GM12878 (cell line): ENCODE measurements at places on chromosomes 16 and 17.

GRCh38 chr17:47188271-47188875 lies 722 bp downstream of the CDC27 start:
- no peak for DNase-seq

DNA sequence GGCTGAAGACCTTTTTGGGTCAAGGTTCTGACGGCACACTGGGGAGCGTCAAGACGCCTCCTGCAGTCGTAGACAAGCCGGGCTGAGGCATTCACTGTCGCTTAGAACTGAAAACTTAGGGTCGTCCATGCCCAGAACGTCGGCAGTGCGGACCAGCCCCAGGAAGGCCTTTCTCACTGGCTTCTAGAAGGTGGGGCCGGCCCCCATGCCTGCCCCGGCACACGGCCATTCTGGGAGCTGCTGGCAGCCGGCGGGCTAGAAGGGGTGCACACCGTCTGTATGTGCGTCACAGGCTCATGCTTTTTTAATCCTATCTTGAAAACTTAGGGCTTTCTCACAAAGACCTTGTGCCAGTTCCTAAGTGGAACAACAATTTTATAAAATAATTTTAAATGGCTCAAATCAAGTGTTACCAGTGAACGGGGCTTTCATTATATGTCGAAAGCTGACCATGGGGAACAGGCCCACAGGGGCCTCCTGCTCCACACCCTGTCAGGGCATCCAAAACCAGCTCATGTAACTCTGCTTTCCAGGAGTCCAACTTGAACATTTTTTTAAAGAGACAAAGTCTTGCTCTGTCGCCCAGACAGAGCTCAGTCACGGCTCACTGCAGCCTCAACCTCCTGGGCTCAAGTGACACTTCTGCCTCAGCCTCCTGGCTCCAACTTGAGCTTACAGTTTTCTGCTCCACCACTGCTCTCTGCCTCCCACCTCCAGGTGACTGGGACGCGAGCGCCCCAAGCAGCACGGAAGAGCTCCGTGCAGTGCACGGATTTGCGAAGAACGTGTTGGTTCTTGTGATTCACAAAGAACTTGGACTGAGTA lies 111.2 kb downstream of the ANKRD11 start:
- no peak for DNase-seq

- no peak for DNase-seq
Measured at GRCh38 chr16:20868890-20869289, 31.3 kb downstream of the DCUN1D3 start.

DNA sequence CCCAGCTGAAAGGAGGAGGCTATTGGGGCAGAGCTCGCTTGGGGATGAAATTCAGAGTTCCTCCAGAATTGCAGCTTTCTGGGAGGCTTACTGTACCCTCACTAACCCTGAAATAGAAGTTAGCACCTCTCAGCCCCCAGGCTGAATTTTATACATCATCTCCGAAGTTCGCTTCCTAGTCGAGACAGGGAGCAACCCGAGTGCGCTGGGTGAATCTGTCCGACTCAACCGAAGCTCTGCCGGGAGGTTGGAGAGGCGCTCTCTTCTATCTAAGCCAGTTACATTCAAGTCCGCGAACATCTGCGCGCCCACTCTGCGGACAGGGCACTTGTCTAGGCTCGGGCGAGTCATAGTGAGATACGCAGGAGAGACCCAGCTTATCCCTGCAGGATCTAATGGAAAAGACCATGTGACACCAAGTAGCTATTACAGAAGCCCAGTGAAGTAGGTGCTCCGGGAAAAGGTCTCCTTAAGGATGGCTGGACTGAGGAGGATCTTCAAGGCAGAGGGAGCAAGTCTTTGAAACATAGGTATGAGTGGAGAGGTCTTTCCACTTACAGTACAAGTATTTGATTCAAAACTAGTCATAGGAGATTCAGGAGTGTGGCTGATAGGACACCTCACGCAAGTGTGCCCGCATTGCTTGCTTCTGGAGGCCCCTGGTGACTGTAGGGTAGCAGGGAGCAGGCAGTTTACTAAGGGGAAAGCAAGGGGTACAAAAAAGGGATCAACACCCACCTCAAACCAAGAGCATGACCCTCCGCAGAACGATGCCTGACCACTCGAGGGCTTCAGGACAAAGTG lies 646 bp upstream of the HES7 start:
- no peak for DNase-seq

- no peak for DNase-seq
Measured at GRCh38 chr16:1176280-1176897, 23.5 kb downstream of the CACNA1H start.

DNA sequence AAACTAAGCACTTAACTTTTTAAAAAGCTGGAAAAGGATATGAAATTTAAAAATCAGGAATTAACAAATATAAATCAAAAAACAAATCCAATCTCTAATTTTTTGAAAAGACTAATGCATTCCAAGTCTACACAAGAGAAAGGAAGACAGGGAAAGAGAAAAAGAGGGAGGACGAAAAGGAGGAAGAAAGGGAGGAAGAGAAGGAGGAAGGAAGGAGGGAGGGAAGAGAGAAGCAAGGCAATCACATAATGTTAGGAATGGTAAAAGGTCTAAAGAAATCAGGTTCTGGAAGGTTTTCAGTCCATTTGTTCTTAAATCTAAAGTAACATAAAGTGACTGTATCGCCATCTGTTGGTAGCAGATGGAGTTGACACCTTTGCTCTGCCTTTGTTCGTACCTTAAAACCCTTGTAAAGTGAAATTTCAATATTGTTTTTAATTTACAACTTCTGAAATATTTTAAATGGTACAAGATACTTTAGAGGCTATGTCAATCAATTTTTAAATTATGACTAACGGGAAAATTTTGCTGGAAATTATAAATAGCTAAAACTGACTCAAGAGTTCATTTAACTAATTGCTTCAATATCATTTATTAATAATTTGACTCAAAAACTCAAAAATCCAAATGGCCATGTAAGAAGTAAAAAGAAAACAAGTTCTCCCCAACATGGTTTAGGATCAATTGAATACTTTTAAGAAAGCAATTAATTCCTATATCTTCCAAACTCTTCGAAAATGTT lies 20.4 kb upstream of the CDYL2 start:
- DNase-seq = peak; percentile 7

DNA sequence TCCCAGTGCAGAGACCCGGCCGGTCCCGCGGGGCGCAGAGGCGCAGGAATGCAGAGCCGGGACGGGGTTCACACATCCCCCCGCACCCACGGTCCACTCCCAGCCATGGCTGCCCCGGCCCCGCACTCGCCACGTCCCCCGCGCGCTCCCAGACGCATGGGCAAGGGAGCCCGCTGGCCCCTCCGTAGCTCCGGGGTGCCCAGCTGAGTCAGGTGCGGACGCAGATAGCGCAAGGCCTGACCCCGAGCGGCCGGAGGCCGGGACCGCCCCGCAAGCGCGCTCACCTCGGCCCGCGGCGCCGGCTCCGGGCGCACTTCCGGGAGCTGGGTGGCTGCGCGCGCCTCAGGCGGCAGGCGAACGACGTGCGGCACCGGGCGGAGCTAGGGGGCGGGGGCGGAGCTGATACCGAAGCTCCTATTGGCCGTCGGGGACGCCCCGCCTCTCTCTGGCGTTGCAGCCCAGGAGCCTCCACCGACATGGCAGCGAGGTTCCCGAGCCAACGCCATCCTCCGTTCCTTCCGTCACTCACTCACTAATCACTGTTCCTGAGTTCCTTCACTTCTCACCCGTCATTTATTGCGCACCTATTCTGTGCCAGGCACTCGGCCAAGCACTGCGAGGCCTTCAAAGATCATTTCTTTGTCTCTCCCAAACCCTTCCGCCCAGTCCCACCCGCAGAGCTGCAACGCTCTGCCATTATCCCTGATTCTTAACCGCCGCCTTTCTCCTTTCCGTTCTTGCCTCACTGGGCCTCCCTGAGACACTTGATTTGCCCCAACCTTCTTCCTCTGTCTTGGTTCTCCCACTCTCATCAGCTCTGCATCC lies at the start of gene ZNF18:
ZNF18 (minus strand) TSS at position 329 of the 825 bp plus-strand sequence. CDS start 4,646 bp downstream, outside the sequence.
- DNase-seq = peak; percentile 68

DNA sequence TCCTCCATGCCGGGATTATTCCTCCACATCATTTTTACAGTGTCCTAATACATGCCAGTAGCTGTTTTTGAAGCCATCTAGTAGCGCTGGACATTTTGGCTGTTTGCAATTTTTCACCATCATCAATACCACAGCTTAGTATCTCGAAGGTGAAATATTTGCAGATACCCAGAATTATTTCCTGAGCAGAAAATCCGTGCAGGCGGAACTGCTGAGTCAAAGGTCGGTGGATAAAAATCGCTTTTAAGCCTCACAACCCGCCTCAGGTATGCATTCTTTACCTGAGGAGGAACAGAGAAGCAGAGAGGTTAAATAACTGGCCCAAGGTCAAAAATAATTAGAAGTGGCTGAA lies 584 bp upstream of the TNRC6A start:
- no peak for DNase-seq

- DNase-seq = no peak
Measured at GRCh38 chr17:30520882-30521281, 43.7 kb downstream of the GOSR1 start.

GRCh38 chr16:9251026-9251425 lies 159.6 kb downstream of the HAPSTR1 start:
- no peak for DNase-seq

DNA sequence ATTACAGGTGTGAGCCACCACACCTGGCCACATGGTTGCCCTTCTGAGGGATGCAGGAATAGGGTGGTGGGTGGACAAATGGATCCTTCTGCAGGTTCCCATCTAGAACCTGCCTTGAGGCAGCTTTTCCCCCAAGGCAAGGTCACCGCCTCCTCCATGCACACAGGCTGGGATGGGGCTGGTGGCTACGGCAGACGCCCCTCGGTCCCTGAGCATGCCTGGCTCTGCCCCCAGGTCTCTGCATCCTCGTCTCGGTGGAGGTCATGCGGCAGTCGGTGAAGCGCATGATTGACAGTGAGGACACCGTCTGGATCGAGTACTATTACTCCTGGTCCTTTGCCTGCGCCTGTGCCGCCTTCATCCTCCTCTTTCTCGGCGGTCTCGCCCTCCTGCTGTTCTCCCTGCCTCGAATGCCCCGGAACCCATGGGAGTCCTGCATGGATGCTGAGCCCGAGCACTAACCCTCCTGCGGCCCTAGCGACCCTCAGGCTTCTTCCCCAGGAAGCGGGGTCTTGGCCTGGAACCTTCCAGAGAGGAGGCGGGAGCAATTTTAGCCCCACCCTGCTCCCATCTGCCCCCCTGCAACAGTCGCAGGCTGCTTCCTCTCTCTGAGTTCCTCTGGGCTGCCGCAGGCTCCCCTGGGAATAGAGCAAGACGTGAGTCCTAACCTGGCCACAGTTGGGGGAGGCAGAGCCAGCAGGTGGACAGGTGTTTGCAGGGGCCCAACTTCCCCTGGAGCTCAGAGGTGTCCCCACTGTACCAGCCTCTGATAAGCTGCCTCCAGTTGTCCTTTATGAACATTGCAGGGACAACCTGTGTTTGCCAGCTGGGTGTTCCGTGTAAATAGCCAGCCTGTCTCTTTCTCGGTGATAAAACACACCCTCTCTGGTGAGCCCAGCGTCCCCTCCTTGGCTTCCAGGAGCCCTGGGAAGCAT lies 11.7 kb downstream of the CACNG1 start:
- no peak for DNase-seq

GRCh38 chr17:43453331-43453812 lies 30.4 kb upstream of the DHX8 start:
- no peak for DNase-seq

GRCh38 chr17:75289832-75290337 lies 652 bp upstream of the SLC25A19 start:
- peak; percentile 71 for DNase-seq

- no peak for DNase-seq
Measured at GRCh38 chr17:10316801-10317542, 55.8 kb downstream of the MYH13 start.

- no peak for DNase-seq
Measured at GRCh38 chr17:6568184-6568758, 11.9 kb upstream of the PITPNM3 start.

- no peak for DNase-seq
Measured at GRCh38 chr17:75273977-75274708, 3.1 kb upstream of the MIF4GD start.

GRCh38 chr17:47860386-47860785 lies 9.4 kb upstream of the SP6 start:
- no peak for DNase-seq

DNA sequence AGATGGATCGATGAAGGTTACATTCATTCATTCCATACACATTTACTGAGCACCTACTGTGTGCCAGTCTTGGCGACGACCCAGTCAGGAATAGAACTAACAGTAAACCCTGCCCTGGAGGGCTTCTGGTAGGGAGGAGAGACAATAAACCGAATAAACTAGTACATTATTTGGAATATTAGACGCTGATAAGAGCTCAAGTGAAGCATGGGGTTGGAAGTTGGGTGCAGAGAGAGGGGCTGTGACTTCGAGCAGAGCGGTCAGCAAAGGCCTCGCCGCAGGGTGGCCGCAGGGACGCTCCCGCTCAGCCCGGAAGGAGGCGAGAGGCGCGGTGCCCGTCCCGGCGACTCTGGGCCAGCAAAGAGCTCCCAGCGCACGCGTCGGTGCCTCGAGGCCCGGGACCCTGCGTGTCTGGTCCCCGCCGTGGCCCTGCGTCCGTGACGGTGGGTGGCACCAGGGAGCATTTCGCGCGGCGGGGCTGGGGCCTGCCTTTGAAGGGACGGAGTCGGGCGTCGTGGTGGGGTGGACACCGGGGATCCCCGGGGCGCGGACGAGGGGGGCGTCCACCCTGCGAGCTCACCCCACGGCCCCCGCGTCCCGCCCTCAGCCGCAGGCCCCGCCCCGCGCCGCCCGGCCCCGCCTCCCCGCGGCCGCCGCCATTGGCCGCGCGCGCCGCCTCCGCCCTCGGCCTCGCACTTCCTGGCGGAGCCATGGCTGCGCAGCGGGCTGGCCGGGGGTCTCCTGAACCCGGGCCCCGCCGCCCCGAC lies at the start of gene KLHL36:
KLHL36 (plus strand) TSS at position 684 of the 767 bp plus-strand sequence. CDS start 2,357 bp downstream, outside the sequence.
- no peak for DNase-seq

- DNase-seq = no peak
Measured at GRCh38 chr16:86508947-86509758, 1.2 kb upstream of the FOXF1 start.

- DNase-seq = no peak
Measured at GRCh38 chr16:50411034-50411433, 42.2 kb upstream of the BRD7 start.

GRCh38 chr16:12344577-12345343 lies 368.2 kb downstream of the SNX29 start:
- no peak for DNase-seq

- DNase-seq = no peak
Measured at GRCh38 chr16:70331588-70332358, 14.9 kb upstream of the DDX19A start.

DNA sequence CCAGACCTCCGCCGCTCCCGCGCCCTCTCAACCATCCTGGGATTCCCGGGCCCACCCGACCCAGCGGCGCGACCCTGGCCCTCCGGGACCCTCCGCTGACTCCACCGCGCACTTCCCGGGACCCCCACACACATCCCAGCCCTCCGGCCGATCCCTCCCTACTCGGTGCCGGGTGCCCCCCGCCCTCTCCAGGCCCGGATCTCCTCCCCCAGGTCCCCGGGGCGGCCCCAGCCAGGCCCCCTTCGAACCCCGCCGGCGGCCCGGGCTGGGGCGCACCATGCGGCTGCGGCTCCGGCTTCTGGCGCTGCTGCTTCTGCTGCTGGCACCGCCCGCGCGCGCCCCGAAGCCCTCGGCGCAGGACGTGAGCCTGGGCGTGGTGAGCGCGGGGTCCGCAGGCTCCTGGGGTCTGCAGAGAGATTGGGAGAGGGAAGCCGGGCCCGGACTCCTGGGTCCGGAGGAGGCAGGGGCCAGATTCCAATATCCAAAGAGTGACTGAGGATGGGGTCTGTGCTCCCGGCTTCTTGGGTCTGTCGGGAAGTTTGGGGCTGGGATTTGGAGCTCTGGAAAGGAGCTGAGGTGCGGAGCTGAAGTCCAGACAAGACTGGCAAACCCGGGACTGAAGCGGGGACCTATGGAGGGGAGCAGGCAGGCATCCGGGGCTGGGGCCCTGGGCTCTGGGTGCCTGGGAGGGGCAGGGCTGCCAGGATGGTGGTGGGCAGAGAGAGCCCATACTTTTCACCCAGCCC lies 453 bp downstream of the MMP25 start:
- no peak for DNase-seq
